ENCODE measurements at places on chromosomes 1 and 21.

DNA sequence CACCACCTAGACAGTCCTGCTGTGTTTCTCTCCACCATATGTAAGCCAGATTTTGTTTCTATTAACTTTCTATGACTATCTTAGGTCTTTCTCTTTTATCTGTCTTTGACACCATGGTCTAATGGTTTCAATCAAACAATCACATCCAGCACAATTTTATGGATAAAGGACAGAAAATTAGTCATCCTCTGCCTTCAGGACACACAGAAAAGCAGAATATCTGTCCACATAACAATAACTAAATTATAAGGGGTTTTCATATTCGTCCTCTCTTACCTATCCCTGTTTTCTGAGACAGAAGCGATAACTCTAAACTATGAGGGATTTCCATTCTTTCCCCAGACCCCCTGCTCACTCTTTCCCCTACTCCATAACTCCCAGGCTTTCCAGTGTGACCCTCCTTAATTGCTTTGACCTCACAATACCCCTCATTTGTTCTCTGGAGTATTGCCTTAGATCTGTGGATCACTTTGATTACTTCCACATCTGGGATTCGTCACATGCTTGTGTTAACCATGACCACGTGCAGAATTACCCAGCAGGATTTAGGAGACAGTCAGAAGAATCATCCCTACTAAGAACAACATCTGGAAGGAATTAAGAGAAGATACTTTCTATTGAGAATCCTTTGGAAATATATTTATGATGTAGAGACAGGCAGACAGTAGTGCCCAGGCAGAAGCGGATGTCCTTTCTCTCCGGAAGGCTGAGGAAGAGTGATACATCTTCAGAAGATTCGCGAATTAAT is 108.2 kb upstream of the GREM2 start:
- DNase-seq = no peak

GRCh38 chr21:40162075-40162474 is 294.8 kb downstream of the PCP4 start:
- no peak for DNase-seq

- no peak for DNase-seq
These were observed 546 bp downstream of the KIF21B start for GRCh38 chr1:201022820-201023516.

DNA sequence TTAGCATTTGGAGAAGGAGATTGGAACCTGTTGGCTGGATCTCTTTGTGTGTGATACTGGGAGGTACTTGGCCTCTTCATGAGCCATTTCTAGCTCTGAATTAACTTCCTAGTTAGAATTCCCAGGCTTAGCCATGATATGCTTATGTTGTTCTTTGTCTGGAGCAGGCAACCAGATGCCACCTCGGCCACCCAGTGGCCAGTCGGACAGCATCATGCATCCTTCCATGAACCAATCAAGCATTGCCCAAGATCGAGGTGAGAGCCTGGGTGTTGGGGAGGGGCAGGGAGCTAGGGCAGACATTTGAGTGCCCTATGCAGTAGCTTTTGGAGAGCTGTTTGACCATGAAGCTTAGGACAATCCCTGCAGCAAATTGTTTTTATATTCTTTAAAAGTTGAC is 26.5 kb upstream of the PIGV start:
- no peak for DNase-seq

GRCh38 chr1:24932284-24932683 is 2.2 kb upstream of the RUNX3 start:
- no peak for DNase-seq

DNA sequence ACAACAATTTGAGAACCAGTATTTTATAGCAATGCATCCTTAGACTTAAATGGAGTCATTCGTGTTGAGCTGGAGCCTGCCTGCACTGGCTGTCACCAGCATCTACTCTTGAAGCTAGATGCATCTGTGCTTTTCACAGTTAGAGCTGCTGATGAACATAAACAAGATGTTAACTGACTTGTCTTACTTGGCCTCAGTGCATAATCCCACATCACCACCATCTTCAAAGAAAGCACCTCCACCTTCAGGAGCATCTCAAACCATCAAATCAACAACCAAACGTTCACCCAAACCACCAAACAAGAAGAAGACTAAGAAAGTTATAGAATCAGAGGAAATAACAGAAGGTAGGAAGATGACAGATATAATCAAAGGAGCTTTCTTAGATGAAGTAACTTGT is 71.1 kb downstream of the TPR start:
- no peak for DNase-seq

GRCh38 chr1:222631611-222632208 is 13.8 kb downstream of the MIA3 start:
- no peak for DNase-seq

DNA sequence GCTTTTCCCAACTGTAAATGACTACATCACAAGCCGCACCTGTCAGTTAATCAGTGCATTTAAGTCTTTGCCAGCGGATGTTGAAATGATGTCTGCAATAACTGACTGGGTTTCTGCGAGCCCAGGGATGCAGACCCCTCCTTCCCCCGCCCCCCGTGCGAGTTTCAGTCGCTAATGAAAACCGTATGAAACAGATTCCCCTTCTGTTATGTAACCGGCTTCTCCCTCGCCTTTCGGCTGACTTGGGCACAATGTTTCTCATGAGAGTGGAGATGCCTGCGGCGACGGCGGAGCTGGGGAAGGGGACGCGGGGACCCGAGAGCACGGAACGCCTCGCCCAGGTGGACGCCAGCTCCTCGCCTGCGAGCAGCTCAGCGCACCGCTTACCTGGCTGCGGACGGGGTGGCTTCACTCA is 753 bp downstream of the KCNJ6 start:
- DNase-seq = no peak

- DNase-seq = no peak
These were observed 409.6 kb upstream of the ZRANB2 start for GRCh38 chr1:71490432-71490831.

DNA sequence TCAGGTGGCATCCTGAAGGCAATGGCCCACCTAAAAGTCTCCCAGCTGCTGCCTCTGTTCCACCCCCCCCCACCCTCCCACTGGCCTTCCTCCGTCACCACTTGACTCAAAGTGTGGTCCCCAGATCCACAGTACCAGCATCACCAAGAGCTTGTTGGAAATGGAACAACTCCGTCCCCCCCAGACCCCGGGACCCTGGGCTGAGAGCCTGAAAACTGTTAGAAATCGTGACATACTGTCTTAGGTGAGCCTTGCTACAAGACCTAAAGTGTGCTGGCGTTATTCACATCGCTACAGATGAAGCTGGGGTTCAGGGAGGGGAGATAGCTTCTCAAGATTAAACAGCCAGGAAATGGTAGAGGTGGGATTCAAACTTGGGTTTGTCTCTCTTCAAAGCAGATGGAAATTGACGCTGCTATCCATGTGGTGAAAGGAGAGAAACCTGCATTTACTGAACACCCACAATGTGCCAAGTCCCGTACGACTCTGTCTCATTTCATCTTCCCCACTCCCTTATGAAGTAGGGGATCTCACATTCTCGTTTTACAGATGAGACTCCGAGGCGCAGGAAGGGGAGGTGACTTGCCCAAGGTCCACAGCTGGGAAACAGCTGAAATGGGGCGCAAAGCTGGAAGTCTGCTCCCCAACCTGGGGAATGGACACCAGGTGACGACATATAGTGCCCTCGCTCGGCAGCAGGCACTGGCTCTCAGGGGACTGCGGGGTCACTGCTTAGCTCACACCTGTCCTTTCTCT is 52.8 kb upstream of the IFFO2 start:
- no peak for DNase-seq

DNA sequence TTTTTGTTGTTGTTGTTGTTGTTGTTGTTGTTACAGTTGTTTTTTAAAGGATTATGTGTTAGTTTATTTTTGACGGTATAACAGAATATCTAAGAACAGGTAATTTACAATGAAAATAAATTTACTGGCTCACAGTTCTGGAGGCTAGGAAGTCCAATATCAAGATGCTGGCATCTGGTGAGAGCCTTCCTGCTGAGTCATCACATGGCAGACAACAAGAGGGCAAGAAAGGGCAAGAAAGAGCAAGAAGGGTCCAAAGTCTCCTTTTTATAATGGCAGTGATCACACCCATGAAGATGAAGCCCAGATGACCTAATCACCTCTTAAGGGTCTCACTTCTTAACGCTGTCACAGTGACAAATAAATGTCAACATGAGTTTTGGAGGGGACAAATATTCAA is 142.1 kb downstream of the NEGR1 start:
- DNase-seq = no peak

DNA sequence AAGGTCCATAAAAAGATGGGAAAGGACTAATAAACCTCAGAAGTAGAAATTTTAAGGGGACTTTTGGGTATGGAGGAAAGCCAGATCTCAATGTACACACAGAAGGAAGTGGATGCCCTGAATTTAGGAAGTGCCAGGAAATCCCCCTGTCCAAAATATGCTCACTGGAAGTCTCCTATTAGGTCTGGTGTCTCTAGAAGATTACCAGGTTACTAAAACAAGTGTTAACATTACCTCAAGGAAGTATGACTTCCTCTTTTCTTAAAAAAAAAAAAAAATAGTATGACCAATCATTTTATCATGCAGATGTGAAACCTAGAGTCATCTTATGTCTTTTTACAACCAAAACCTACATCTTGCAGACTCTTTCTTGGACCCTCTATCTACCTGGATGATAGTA is 30.7 kb downstream of the CD58 start:
- no peak for DNase-seq

DNA sequence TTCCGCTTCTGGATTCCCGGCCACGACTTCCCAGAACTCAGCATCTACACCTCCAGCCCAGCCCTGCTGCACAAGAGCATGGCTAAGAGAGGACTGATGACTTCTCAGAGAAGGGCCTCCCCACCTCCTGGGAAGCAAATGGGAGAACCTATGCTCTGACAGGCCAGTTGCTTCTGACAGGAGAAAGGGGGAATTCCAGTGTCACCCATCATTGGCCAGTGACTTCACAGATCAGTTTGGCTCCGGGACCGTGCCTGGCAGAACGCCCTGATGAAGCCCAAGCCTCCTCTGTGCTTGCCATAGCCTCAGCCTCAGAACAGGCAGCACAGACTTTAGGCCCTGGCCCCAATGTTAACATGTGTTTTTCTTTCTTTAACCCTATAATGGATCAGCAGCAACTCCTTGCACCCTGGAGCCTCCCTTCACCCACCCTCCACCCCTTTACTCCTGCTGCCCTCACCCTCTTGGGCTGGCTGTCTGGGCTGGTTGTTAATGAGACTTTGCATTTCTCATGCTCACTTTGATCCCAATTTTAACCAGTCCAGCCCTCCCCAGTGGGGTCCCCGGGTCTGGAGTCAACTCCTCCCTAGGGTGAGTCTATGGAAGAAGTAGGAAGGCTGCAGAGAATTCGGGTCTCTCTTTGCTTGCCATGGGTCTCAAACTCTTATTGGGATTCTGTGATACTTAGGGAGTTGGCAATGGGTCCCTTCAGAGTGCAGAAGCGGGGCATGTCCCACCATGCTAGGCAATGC is 42.7 kb upstream of the SLC30A1 start:
- no peak for DNase-seq

DNA sequence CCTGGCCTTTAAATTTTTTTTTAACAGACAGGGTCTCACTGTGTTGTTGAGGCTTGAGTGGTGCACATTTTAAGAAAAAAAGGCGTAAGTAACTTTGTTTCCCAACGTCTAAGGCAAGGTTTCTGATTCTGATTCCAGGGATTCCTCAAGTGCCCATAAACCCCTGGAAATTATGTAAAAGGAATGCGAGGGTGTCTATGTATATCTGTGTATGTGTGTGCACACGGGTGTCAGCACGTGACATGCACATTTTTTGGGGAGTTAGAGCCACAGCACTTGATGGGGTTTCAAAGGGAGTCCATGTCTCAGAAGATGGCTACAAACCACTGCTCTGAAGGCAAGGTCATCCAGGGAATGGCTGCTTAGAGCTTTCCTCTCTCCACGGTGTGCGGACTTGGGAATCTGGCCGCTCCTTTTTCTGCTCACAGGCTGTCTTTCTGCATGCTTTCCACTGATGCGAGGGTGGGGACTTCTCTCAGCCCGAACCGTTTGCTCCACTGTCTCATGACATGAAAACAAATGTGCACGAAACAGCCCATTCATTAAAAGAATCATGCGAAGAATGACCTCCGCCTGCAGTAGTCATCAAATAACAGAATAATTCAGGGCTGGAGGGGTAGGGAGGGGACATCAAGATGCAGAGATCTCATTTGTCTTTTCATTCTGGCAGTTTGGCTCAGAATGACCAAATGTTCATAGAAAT is 18.7 kb upstream of the RERE start:
- DNase-seq = no peak

- DNase-seq = no peak
These were observed 122.5 kb upstream of the COA6 start for GRCh38 chr1:234250747-234251146.

DNA sequence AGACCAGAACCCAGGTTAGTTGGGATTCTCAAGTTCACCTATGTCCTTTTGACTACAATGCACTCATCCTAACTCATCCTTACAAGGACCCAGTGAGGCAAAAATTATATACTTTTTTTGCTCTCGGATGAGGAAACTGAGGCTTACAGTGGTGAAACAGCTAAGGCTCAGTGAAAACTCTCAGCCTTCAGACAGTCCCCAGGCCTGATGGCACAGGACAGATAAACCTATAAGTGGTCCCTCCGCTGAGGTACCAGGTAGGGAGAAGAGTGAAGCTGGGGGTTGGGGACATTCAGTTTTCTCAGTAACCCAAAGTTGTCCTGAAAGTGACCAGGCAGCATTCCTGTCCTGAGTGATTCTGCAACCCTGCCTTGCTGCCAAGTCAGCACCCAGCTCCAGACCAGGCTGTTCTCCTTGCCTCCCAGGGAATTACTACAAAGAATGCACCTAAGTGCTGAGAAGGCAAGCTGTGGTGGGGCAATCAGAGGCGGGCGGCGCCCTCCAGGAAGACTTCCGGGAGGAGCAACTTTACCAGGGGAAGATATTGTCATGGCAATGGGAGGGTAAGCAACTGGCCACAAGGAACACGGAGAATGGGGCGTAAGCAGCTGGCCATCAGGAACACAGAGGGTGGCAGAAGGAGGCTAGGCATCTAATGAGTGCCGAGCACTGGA is 4.6 kb downstream of the TENT5B start:
- no peak for DNase-seq

GRCh38 chr1:16077406-16078245 is 4.2 kb upstream of the FAM131C start:
- DNase-seq = no peak

DNA sequence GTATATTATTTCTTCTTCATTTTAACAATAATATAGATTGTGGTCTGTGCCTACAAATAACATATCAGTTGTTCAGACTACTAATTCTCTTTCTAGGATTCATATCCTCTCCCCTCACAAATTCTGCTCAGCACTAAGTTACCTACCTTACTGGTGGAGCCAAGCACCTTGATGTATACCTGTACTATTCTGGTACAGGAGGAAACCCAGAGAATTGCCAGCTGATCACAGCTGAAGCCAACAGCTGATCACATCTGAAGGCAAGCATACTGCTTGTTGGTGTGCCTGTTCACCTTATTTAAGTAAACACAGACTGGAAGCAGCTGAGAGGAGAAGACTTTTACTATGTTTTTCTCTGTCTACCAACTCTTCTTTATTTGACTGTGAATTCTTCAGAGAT is 101.8 kb downstream of the PBX1 start:
- DNase-seq = no peak

- no peak for DNase-seq
These were observed 27.8 kb downstream of the PLEKHA6 start for GRCh38 chr1:204331847-204332487.
